NCI-H1092 (cell line): ENCODE measurements at places on chromosomes 12 and 14.

DNA sequence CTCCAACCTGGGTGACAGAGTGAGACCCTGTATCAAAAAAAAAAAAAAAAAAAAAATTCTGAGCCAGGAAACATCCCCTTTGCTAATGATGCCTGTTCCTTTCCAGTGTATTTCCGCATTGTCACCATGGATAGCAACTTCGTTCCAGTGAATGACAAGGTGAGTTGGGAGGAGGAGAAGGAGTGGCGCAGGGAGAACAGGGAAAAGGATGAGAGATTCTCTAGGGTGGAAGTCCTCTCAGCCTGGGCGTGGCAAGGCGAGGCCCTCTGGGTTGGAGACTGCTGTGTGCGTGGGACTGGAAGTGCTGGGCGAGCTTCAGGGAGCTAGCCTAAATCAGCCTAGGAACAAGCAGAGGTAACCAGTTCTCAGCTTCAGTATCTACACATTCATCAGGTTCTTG lies 7.2 kb downstream of the A2ML1 start:
- no peak for DNase-seq

DNA sequence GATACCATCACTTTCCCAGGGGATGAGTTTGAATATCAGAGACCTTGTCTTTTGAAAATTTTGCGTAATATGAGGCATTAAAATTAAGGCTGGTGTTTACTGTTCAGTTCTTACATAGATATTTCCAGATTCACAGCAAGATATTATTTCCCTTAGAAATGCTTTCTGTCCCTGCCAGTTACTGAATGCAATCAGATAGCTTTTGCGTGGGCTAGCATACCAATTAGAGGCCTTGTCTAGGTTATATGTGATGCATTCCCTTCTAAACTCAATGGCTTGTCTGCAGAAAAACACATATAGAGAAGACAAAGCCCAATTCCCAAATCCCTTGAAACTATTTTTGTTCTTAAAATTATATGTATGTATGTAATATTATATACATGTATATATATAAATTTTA lies 167.8 kb downstream of the RMST start:
- no peak for DNase-seq

- DNase-seq: no peak
Measured at GRCh38 chr14:62301911-62302310, 539.7 kb downstream of the SNAPC1 start.

GRCh38 chr12:120639771-120640721 lies at the start of gene CABP1:
Gene CABP1 (plus strand): TSS chr12:120640626. CDS start chr12:120640686, 60 bp downstream.
- no peak for DNase-seq

DNA sequence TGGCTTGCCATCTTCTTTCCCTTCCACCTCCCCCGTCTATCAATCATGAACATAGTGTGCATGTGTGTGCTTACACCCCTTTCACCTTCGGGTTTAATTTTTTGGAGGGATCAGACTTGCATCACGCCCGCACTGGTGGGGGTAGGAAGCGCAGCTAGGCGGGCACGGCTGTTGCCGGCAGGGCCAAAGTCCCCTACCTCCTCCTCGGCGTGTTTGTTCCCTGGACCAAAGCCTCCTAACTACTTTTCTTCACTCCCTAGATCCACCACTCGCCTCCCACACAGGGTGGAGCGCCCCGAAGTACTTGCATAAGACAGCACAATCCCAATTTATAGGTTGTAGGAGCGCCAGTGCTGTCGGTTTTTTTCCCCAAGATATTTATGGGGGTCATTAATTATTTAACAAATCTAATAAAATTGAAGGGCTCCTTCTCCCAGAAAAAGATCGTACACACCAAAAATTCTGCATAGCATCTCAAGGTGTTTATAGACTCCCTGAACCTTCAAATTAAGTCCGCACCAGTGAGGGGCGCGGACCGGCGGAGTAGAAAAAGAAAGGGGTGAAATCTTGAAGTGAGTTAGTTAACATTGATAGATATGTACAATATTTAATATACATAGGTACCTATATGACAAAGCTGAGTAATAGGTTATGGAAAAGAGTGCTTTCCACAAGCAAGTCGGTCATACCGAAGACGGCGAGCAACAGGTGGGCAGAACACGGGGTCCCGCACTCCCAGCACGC lies 717 bp downstream of the PKP2 start:
- no peak for DNase-seq

- DNase-seq: no peak
Measured at GRCh38 chr12:77882709-77883108, 52.0 kb downstream of the NAV3 start.

DNA sequence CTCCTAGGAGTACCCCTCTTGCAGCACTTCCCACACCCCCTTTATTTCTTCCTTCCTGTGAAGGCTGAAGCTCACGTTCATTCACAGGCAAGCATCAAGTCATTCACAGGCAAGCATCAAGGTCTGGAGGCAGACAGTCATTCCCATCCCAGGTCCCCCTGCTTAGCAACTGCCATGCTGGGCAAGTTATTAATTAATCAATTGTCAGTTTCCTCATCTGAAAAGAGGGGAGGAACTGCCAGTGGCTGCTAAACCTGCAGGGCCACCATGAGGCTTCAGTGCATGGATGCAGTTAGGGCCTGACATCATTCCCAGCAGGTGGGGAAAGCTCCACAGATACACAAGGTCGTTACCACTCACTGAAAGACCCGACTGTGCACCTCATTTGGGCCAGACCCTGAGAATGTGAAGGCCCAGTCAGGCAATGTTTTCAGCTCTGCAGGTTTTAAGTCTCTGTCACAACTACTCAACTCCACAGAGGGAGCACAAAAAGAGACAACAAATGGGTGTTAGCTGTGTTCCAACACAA lies 85.0 kb upstream of the GPR68 start:
- no peak for DNase-seq

DNA sequence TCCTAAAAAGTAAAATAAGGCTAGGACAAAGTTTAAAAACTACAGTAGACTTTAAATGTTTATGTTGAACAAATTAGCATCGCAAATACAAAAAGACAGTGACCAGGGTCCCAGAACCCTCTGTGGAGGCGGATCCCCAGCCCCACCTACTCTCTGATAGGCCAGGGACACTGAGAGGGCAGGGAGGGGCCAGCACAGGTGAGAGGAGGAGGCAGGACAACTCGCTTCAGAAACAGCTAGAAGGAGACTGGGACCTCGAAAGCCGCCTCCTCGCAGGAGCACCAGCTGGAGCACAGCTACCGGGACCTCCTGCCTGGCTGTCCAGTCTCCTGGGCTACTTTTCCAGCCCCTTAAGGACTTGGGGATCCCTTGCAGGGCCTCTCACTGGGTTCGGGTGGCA lies 992 bp downstream of the DNAH10 start:
- no peak for DNase-seq

- no peak for DNase-seq
Measured at GRCh38 chr14:92108345-92109254, 2.2 kb upstream of the ATXN3 start.

DNA sequence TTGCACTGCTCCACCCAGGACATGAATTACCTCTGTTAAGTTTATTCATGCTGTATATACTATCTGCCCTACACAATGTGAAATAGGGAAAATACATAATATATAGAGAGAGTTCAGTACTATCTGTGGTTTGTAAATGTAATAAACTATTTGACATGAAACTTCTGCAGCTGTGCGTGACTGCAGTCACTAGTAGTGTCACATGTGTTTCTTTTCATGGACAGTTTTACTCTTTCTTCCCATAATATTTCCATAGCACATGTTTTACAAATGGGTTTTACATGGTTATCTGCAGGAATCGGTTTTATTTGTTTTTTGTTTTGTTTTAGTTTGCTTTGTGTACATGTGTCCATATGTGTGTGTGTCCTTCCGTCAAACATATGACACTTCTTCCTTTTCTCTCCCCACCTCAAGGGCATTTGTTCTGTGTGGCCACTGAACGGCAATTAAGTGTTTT lies 1644.1 kb upstream of the FLRT2 start:
- DNase-seq: no peak

DNA sequence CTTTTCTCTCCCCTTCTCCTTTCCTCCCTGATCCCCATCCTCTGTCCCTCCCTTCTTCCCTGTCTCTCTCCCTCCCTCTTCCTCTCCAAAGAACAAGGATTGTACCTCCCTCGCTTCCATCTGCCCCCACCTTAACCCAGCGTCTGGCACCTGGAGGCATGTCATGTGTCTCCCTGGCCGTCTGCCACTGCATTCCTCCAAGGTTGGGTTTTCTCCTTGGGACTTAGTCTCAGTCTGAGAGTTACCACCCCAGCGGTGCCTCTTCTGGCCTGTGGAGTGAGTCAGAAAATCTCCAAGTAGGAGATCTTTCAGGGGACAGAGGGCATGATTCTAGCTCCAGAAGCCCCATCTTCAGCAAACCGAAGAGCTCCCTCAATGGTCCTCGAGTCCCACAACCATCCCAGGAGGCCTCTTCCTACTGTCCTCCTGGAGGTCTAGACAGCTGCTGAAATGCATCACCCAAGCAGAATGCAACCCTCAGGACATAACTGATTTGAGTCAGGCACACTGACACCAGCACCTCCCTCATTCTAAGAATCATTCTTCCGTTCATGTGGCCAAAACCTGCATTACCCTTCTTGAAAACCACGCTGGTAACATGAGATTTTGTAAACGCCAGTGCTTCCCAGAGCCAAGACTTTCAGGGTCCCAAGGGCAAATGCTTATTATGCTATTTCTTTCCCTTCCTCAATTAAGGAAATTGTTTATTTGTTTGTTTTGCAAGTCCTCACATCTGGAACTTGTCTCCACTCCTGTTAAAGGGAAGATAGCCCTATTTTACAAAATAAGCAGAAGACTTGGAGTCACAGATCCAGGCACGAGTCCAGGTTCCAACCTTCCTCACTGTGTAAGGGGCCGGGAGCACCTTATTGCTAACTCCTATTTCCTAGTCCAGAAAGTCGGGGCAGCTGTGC lies 463.2 kb downstream of the BCL11B start:
- no peak for DNase-seq

DNA sequence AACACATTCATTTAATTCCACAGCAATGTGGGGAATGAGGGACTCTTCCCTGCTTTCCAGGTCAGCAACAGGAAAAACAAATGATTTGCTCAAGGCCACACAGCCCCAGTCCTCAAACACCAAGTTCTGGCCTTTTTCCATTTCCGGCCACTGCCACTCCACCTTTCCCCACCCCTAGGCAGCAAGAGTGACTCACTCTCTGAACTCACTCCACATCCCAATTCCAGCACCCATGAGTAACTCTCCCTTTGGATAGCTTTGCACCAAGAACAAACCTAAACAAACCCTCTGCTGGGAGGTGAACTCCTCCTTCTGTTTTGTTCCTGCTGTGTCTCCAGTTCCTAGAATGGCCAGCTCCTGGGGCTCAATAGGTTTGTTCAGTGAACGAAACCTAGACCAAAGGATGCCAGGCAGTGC lies 30.4 kb upstream of the PLEKHG6 start:
- no peak for DNase-seq

DNA sequence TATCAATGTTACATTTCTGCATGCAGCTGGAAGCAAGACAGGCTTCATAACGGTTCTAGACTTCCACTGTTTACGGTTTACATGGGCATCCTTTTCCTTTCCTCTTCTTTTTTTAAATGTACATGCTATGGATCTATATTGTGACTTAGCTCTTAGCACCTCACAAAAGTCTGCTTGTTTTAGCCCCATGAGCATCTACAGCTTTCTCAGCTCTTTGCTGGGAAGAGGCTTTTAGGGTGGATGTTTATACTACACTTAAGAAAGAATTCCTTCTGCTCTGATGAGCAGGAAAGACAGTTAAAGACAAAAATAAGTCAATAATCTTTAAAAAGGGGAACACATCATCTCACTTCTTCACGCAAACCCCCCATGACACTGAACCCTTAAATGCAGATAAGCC lies 51.4 kb downstream of the KICS2 start:
- no peak for DNase-seq

GRCh38 chr12:124921200-124922031 lies 7.0 kb upstream of the UBC start:
- DNase-seq: no peak

GRCh38 chr14:41718477-41719166 lies 111.9 kb downstream of the LRFN5 start:
- peak; percentile 83 for DNase-seq

DNA sequence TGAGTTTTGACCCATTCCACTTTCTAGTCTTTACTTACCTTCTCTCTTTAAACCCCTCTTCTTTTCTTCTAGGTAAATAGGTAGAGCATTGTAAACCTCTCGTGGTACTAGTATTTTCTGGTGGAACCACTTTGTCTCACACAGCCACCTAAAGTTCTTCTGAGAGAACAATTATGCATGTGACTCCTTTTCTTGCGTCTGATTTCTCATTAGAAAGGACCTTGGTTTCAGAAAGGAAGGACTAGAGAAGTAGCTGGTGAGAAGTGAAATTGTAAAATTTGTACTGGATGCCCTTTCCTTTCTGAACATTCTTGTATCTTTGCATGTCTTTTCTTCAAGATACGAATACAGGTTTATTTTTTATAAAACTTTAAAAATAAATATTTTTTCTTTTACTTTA lies 99.0 kb downstream of the NUBPL start:
- DNase-seq: no peak

- DNase-seq: no peak
Measured at GRCh38 chr12:94145191-94145983, 3.0 kb upstream of the PLXNC1 start.
